ENCODE measurements at places on chromosomes 7 and 10.

- DNase-seq, result no peak
Observed at GRCh38 chr7:8070451-8071180, 102.0 kb downstream of the GLCCI1 start.

- DNase-seq, result no peak
Observed at GRCh38 chr7:123674399-123675180, 18.9 kb downstream of the LMOD2 start.

DNA sequence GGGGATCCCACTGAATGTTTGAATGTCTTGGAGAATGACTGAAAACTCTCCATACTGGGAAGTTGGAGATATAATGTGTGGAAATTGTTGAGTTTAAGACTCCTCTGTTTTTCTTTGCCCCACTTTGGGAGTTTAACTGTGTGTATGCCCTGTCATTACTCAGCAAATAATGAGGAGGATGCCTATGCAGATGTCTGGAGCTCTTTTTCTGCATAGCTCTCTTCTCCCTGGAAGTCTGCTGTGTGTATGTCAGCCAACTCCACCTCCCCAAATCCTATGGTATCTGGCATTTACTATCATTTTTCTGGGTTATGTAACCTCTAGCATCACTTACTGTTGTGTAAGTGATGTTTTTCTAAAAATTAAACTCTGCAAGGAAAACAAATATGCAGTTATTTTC, 122.2 kb downstream of the ANKRD7 start:
- no peak for DNase-seq

DNA sequence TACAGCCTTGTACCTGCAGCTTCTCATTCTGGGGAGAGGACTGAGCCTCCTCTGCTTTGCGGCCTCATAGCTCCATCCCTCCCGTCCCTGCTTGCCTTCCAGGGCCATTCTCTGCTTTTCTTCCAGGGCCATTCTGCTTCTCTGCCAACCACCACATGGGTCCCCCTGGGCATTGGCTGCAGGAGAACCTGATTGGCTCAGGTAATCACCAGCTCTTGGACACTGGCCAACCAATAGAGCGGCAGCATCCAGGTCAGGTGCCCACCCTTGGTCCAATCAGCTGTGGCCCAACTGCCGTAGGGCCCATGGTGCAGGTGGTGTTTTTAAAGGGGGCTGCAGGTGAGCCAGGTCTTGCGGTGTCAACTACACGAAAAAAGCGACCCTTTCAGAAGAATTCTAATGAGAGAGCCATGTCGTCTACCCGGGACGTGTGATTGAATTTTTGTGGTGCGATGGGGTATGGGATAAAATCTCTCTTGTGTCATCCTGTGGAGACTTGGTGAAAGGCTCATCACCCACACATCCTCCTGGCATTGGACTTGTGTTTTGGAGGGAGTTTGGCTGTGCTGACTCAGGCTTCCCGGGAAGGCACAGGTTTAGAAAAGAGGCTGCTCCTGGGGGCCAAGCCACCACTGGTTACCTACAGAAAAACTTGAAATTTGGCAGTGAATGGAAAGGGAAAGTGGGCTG, 46.0 kb upstream of the PODXL start:
- no peak for DNase-seq

GRCh38 chr10:129459762-129460539, 7.1 kb upstream of the MGMT start:
- DNase-seq, result no peak

DNA sequence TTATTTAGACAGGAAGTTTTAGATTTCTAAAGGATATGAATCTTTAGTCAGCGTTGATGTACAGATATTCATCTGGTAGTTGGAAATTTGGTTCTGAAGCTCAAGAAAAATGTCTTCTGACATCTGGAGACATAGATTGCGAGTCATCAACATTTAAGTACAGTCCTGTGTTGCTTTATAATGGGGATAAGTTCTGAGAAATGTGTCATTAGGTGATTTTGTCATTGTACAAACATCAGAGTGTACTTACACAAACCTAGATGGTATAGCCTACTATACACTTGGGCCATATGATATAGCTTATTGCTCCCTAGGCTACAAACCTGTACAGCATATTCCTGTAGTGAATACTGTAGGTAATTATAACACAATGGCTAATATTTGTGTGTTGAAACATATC, 49.6 kb upstream of the UBN2 start:
- DNase-seq, result no peak

DNA sequence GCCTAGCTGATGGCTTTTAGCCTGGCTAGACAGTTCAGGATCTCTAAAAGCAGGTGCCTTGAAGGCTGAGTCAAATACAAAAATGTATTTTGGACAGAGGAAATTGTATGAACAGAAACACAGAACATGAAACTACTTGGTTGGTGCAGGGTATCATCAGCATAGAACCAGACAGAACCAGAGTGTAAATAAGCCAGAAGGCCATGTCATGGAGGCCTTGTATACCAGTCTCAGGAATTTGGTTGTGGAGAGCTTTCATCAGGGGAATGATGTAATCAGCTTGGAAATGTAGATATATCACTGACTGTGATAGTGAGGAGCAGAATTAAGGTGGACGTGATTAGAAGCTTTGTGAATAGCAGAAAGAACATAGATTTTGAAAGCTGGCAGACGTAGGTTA, 82.9 kb downstream of the CFTR start:
- DNase-seq, result no peak

GRCh38 chr10:24848195-24848594, 104.2 kb downstream of the PRTFDC1 start:
- no peak for DNase-seq

GRCh38 chr10:21724020-21724589, 190.1 kb downstream of the MLLT10 start:
- DNase-seq, result no peak

GRCh38 chr10:125062914-125063230, 97.5 kb downstream of the CTBP2 start:
- peak; percentile 75 for DNase-seq

GRCh38 chr10:51918440-51918839, 219.0 kb upstream of the CSTF2T start:
- no peak for DNase-seq

GRCh38 chr7:27399791-27400567, 157.4 kb downstream of the EVX1 start:
- no peak for DNase-seq

DNA sequence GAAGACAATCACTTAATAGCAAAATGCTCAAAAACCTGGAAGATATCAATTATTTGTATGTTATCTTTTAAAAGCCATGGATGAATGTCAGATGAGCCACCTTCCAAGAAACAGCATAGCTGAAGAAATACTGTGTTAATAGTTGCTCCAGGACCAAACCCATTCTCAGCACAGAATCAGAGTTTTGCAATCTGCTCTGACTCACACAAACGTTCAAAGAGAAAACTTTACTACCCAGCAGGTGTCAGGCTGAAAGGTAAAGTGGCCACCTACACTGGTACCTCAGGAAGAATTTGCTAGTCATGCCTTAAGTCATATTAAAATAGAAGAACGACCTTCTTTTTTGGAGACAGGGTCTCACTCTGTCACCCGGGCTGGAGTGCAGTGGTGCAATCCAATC, 526.5 kb downstream of the PARD3 start:
- no peak for DNase-seq

DNA sequence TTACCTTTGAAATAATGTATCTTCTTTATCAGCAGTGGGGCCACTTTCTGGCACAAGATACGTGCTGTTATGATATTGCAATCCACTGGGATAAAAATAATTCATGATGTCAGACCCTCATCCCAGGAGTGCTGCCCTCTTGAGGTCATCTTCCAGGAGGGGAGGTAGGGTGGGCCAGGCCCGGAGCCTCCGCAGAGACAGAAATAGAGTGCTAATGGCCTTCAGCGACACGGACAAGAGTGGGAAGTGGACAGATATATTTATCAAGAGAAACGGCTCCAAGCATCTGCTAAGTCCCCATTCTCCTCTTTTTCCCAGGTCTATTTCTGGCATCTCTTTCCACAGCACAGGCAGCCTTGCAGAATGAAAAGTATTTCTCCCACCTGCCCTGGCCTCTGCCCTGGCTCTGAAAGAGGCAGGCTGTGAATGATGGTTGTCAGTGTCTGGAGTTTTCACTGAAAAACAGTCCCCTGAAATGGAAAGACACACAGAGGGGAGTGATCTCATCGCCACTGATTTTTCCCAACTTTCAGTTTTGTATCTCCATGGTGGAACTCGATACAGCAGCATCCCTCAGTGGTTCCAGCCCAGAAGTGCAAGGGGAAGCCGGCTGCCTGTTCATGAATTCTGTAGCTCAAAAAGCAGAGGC, 251.7 kb upstream of the MYO3A start:
- DNase-seq, result peak; percentile 39

DNA sequence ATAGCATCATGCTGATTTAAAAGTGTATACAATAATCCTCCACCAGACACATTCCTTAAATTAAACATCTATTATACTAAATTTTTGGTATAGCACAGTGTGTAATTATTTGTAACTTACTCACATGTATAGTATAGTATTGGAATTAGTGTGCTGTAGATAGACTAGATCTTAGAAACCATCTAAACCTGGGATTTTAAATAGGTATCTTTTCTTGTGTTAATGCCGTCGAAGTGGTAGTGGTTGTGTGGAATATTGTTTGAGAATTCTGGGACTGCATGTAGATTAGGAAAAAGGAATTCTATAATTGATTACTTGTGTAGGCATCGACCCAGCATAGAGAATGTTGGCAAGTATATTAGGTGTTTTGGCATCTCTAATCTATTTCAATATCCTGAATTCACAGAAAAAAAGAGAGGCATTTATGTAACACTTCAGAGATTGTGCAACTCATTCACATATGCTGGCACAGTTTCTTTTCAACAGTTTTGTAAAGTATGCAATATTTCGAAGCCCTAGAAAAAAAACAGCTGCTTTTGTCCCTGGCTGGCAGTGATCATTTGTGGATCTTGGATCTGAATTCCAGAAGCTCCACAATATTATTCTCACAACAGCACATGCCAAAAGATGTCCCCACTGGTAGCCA, 145.5 kb upstream of the AGR3 start:
- no peak for DNase-seq

- DNase-seq, result no peak
Observed at GRCh38 chr7:153072806-153073205, 313.3 kb downstream of the ACTR3B start.

DNA sequence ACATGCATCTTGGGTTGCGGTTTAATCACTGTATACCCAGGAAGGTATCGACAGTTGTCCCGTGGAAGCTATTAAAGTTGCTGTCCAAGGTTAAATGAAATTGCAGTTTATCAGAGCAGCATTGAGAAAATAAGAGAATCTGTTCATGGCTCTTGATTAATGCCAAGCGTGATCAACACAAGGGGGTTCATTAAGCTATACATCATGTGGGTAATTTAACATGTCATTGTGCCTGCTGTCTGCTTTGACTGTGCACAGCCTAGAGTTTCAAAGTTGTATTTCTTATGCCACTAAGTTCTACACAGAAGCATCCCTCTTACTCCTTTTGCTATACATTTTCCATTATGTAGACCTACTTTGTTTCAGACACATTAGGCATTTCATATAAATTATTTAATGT, 74.8 kb upstream of the SP8 start:
- no peak for DNase-seq

DNA sequence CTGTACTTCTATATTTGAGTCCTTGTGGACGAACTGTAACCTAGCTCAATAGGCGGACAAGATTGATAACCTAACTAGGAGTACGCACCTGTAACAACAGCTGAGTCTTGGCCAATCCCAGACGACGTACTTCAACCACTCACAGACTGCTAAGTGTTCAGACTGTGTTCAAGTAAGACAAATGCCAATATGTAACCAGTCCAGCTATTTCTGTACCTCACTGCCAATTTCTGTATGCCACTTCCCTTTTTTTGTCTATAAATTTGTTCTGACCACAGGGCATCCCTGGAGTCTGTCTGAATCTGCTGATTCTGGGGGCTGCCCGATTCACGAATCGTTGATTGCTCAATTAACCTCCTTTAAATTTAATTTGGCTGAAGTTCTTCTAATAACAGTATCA, 32.2 kb downstream of the HACD1 start:
- DNase-seq, result no peak

DNA sequence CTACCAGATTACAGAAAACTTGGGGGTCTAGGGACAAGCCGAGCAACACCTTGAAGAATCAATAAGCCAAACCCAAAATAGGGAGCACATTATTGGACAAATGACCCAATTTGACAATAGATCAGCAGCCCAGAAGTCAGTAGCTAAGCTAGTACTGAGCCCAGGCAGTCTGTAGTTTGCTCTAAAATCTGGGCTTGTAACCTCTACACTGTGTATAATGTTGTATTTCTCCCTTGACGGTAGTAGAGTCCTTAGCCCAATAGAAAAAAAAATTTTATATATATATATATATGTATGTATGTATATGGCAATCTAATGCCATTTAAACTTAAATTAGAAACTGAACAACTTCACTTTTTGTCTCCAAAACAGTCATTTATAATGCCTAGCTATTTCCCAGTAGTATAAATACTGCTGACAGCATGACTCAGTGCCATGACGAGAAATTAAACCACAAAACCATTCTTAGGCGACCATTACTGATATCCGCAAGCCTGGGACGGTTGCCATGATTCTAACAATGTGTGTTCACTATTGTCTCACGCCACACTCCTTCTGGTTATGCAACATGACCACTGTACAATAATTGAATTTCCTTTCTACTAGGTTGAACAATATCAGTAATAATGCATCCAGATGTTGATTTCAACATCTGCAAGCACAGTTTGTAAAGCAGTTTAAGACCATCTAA, 110.5 kb downstream of the IPMK start:
- DNase-seq, result no peak

- DNase-seq, result no peak
Observed at GRCh38 chr10:75293446-75293820, 57.7 kb upstream of the COMTD1 start.

- no peak for DNase-seq
Observed at GRCh38 chr10:11933577-11934223, 108.9 kb downstream of the UPF2 start.

DNA sequence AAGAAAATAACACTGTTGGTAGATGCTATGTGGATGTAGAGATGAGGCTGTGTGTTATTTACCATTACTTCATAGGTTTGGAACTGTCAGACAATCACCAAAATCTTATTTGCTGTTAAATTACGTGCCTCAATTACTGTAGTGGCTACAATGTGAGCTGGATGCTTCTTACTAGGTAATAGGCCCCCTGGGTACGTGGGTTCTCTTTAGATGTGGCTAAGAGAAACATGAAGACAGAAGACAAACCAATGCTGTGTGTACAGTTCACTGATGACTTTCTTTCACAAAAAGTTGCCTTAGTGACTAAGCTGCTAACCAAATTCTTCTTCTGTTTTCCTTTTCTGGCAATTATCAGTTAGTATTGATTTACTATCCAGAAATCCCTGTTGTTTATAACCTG, 144.6 kb downstream of the SEMA3E start:
- no peak for DNase-seq

DNA sequence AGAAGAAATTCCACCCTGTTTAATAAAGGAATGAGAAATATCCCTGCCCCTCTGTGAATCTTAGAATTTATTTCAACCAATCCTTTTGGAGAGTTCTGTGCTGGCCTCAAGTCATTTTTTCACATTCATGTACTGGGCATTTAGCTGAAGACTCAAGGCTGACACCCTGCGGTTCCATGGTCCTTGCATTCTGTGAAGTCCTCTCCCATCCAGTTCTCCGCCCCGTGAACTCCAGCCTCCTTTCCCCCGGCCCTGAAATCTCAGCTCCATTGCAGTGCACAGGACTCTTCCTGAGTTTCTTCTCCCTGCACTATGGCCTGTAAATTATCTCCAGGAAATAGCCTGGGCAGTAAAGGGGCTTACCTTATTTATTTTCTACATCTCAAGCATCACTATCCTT, 183.0 kb upstream of the KCND2 start:
- DNase-seq, result no peak

GRCh38 chr10:71079761-71080380, 132.5 kb upstream of the UNC5B start:
- DNase-seq, result peak; percentile 12

All from left ventricle myocardium superior (tissue), 1 donor.